ENCODE measurements at places on chromosomes 3 and 15.

- no peak for DNase-seq
Observed at GRCh38 chr3:180700941-180701340, 21.7 kb upstream of the CCDC39 start.

DNA sequence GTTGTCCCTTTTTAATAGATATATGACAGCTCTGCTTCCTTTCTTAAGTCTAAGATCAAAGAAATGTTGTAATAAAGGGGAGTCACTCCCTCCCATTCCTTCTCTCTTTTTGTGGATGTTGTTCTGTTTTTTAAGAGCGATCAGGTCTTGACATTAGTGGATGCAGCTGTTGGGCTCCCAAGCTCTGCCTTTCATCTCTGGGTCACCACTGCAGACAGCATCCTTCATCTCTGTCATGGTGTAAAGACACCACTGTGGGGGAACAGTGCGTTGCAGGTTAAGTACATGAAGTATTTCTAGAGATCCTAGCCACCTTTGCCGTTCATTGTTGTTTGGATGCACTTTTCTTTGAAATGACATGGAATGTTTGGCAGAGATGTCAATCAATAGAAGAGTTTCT lies 17.7 kb downstream of the FNDC3B start:
- DNase-seq = no peak

- DNase-seq = no peak
Observed at GRCh38 chr3:37730383-37730782, 131.3 kb upstream of the CTDSPL start.

- DNase-seq = no peak
Observed at GRCh38 chr3:18122264-18122663, 302.9 kb downstream of the SATB1 start.

DNA sequence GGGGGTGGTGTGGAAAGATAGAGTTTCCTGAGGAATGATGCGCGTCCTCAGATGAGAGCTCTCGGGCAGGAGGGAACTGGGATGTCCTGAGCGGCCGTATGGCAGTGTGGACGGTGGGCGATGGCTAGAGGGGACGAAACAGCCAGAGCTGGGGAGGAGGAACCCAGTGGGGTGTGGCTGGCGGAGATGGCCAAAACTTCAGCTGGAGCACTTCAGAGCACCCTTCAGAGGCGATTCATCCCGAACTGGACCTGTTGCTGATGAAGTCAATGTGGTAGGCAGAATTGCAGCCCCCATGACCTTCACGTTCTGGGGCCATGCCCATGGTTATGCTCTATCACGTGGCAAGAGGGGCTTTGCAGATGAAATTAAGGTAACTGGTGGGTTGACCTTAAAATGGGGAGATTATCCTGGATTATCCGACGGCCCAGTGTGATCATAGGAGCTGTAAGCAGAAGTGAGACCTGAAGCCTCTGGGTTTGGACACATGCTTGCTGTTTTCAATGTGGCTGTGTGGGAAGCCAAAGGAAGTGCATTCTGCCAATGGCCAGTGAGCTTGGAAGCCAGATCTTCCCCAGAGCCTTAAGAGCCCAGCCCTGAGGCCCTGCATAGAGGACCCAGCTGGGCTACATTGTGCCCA lies 52.3 kb downstream of the ATP1B3 start:
- no peak for DNase-seq

DNA sequence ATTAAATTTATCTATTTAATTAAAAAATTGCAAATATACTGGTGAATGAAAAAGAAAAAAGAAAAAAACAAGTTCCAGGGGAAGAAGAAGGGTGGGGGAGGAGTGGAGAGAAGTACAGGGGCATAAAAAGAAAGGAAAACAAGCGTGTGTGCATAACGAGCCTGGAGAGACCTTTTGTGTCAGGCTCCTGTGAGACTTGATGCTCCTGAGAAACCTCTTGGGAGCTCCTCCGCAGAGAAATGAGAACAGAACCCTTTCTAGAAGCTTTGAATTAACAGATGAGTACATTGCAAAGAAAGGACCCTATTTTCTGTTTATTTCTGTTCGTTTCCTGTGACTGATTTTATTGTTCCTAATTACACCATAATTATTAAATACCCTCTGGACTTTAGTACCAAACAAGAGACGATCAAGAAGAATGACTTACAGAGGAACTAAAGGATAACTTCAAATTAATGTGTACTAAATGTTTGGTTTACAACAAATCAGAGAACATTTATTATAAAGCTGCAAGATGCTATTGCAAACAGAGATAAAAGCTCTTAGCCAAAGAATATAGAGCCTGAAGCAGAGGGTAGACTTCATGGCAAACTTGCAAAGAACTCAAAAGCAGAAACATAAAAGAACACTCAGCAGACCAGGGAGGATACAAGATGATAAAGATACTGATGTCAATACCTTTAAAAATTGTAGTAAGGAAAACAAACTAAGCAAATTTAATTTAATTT lies 74.7 kb downstream of the DPPA2 start:
- no peak for DNase-seq

- no peak for DNase-seq
Observed at GRCh38 chr3:124841517-124841916, 45.6 kb downstream of the ITGB5 start.

GRCh38 chr3:112304611-112305010 lies 10.6 kb upstream of the SLC9C1 start:
- no peak for DNase-seq

- no peak for DNase-seq
Observed at GRCh38 chr3:121724130-121724529, 25.4 kb downstream of the GOLGB1 start.

DNA sequence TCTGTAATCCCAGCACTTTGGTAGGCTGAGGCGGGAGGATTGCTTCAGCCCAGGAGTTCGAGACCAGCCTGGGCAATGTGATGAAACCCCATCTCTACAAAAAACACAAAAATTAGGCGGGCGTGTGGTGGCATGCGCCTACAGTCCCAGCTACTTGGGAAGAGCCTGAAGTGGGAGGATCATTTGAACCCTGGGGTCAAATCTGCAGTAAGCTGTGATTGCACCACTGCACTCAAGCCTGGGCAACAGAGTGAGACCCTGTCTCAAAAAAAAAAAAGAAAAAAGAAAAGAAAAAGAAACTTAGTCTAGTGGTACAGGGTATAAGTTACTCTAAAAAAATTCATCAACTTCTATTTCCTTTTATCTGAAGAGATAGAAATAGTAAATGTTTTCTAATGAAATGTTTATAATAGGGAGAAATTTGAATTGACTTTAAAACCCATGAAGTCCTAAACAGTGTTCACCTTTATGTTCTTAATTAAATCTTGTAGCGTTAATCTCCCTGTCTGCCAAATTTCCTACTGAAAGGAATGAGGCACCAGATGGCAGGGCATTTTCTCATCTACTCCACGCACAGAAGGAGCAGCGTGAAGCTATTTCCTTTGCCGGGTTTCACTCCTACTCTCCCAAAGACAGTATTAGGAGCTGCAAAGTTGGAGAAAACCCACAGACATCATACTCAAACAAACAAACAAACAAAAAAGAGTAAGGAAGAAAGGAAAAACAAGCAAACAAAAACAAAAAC lies 1.9 kb downstream of the PCLAF start:
- DNase-seq = no peak

DNA sequence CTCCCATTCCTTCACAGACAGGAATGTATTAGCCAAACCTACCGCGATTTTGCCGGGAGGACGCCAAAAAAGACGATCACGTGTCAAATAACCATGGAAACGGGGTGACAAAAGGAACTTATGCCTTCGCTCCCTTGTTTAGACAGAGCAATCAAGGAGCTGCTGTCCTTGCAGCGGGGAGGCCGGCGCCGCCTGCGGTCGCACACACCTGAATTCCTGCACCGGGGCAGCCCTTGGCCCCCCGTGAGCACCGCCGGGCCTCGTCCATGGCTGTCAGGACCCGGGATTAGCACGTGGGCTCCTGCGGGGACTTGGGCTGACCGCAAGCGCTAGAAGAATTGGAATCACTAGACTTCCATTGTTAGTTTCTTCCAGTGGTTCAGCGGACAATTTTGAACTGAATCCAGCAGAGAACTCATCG lies 193.1 kb downstream of the SHQ1 start:
- DNase-seq = no peak

DNA sequence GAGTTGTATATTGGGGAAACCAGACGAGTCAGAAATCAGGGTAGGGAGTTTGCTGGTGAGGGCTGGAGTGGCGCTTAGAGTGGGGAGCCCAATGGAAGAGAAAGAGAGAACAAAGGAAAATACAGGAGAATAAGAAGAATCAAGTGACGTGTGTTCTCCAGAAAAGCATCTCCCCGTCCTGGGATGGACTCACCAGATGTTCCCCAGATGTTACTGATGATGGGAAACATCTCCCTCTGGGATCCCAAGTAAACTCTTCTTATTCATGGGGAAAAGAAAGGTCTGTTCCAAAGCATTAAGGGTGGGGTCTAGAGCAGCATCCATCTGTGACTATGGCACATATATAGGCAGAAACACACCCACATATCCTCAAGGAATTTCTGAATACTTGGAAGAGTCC lies 3.0 kb upstream of the CSRNP1 start:
- DNase-seq = no peak

GRCh38 chr3:183410280-183410679 lies 18.1 kb downstream of the MCF2L2 start:
- DNase-seq = no peak

DNA sequence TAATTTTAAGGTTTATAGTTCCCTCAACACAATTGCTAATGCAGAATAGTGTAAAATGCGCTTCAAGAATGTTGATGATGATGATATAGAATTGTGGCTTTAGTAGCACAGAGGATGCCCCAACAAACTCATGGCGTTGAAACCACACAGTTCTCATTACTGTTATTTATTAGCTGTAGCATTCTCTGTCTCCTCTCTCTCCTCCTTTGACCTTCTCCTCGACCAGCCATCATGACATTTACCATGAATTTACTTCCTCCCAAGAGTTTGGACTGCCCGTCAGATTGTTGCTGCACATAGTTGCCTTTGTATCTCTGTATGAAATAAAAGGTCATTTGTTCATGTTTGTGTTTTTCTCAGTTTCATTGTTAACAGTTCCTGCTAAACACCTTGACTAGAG lies 27.8 kb upstream of the CRTC3 start:
- DNase-seq = no peak

DNA sequence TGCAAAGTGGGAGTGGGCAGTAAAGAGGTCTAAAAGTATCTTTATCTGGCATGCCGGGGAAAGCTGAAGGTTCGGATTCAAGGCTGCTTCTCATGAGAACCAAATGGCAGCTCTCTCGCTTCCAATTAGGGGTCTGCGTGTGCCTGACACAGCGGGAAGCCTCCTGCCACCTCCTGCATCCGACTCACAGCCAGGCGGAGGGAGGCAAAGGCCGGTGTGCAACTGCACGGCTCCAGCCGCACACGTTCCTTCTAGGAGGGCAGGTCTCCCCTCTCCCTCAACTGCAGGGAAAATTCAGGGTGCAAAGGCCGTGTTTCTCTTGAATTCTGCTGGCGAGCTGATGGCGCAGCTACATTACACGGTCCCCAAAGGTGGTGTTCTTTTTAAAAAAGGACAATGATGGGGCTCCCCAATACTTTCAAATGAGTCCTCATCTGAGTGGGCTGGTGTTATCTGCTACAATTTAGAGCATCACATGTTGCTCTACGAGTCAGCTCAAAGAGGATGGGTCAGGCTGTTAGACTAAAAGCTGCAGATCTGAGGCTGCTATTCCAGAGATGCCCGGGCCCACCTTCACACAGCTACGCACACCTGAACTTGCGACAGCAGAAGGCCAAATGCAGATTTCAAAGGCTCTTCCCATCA lies 226.6 kb downstream of the ADAMTS17 start:
- DNase-seq = no peak

DNA sequence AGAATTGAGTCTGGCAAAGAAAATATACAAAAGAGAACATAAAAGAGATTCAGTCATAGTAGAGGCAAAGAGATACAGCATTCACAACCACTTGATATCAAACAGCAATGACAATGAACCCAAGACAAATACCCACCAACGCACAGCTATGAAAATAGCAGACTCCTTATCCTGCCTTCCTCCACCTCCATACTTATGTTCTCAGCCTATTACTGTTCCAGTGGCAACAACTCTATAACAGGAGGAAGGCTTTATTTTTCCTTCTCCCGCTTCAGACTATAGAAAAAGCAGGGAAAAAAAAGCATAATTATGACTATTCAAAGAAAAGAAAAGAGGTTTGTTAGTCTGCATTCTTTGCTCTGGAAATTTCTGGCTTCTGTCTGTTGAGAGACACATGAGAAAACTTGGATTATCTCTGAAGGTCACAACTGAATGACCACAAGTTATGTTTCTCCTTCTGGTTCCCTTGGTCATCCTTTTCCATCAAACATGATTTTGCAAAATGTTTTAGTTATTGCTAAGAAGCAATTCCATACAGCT lies 81.2 kb upstream of the PLXND1 start:
- DNase-seq = no peak

DNA sequence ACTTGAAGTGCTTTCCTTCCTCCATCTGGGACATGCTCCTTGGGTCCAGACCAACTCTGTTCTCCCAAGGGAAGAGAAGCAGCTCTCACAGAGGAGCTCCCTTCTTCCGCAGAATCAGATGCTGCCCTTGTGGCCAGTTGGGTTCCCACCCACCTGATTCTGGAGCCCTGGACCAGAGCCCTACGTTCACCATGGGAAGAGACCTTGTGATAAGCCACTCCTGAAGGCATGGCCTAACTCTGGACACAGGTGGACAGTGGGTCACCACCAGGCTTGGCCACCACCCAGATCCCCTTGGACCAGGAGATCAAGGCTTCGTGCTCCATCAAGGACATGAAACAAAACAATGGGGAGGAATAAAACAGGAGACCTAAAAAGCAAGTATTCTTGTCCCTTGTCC lies 172.2 kb downstream of the RPLP1 start:
- DNase-seq = no peak

- no peak for DNase-seq
Observed at GRCh38 chr3:129106866-129107565, 14.6 kb downstream of the RAB43 start.

DNA sequence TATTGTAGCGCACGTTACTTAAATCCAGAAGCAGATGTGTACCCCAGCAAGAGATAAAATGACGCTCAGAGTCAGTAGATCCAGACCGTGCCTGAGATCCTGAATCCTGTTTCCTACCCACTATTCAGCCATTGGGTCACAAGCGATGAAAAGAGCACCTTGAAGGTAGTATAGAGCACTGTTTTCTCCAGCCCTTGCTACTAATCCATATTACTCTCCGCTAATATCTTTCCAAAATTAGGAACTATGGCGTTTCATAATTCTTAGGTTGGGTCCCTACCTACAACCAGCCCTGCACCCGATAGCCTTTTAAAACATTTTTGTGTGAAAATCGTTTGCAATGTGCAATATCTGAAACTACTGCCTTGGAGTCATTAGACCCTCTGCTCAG lies 596 bp downstream of the BTD start:
- no peak for DNase-seq

- DNase-seq = no peak
Observed at GRCh38 chr3:126131881-126132750, 48.2 kb upstream of the SLC41A3 start.

GRCh38 chr3:29683018-29683993 lies 402.4 kb downstream of the RBMS3 start:
- DNase-seq = no peak

GRCh38 chr3:71127052-71127831 lies 456.3 kb downstream of the FOXP1 start:
- DNase-seq = peak; percentile 20
